ENCODE measurements at places on chromosomes 5 and 9.

DNA sequence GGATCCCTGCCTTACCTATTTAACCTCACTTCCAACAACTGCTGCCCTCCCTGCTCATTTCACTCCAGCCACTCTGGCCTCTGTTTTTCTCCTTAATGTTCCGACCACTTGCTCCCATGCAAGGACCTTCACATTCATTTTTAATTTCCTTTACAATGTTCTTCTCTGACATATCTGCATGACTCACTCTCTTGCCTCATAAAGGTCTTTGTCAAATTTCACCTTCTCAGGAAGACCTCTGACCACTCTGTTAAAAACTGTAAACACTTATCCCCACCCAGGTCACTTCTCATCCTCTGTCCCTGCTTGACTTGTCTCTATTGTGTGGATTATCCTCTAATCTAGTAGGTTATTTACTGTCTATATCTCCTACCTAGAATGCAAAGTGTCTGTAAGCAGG is 751.2 kb downstream of the BRINP1 start:
- no peaks in the 10 kb centered on the region for H3K36me3 ChIP-seq
- DNase-seq = no peak
- no peak overlapping the region for H3K27ac ChIP-seq
- no peaks in the 10 kb centered on the region for H3K27me3 ChIP-seq
- no peaks in the 10 kb centered on the region for H3K4me1 ChIP-seq
- no peak overlapping the region for H3K4me3 ChIP-seq

DNA sequence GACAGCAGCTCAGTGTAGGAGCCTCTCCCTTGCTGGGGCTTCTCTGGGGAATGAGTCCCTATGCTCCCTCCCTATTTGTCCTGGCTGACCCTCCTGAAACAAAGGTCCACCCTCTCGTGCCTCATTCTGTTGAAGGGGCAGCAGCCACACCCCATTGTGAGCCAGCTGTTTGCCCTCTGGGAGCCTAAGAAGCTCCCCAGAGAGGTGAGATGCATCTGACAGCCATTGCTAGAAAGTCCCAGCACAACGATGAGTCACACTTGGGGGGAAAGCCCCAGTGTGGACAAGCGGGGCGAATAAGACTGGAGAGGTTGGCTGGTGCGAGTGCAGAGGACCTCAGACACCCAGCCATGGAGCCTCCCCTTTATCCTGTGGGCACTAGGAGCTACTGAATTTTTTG is 101.4 kb downstream of the PPARGC1B start:
- no peak for DNase-seq
- H3K4me3 ChIP-seq = no peak overlapping the region
- H3K27me3 ChIP-seq = no peaks in the 10 kb centered on the region
- peaks cover 10% of the 10 kb centered on the region for H3K36me3 ChIP-seq
- peaks cover 20% of the 10 kb centered on the region for H3K4me1 ChIP-seq

DNA sequence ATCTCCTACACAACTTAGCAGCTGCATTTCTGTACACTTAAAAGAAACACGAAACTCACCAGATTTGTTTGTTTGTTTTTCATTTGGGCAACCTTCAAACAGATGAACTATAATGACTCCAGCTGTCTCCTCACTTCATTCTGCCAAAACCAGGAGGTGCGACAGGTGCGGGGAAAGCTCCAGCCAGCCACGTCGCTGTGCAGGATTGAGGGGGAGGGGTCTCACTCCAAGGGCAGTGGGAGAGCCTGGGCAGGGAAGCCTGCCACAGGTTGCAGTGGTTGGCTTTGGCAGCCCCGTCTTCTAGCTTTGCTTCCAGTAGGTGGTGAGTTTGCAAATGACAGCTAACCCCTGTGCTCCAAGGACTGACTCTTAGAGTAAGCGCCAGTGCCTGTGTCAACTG is 215.8 kb downstream of the CEMIP2 start:
- no peak overlapping the region for H3K27ac ChIP-seq
- H3K36me3 ChIP-seq = no peaks in the 10 kb centered on the region
- no peaks in the 10 kb centered on the region for H3K27me3 ChIP-seq
- DNase-seq = no peak

DNA sequence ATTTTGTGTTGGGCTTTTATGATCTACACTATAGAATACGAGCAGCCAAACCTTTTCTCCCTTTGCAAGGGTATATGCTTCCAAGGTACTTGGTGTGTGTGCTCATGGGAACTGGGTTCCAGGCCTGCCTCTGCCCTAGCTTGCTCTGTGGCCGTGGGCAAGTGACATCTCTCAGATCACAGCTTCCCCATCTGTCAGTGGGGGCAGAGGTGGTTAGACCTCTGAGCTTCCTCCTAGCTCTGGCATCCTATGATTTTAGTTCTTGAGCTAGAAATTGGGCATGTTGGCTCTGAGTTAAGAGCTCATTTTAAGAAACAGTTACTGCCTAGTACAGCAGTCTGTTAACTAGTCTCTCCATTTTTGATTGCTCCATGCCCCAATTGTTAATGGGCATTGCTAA is 12.5 kb upstream of the CCNJL start:
- H3K27ac ChIP-seq = no peak overlapping the region
- H3K4me3 ChIP-seq = no peak overlapping the region
- no peak for DNase-seq
- no peaks in the 10 kb centered on the region for H3K27me3 ChIP-seq

- no peaks in the 10 kb centered on the region for H3K36me3 ChIP-seq
- DNase-seq = no peak
- no peak overlapping the region for H3K27ac ChIP-seq
These were observed 732 bp downstream of the MARCHF11 start for GRCh38 chr5:16178745-16179372.

DNA sequence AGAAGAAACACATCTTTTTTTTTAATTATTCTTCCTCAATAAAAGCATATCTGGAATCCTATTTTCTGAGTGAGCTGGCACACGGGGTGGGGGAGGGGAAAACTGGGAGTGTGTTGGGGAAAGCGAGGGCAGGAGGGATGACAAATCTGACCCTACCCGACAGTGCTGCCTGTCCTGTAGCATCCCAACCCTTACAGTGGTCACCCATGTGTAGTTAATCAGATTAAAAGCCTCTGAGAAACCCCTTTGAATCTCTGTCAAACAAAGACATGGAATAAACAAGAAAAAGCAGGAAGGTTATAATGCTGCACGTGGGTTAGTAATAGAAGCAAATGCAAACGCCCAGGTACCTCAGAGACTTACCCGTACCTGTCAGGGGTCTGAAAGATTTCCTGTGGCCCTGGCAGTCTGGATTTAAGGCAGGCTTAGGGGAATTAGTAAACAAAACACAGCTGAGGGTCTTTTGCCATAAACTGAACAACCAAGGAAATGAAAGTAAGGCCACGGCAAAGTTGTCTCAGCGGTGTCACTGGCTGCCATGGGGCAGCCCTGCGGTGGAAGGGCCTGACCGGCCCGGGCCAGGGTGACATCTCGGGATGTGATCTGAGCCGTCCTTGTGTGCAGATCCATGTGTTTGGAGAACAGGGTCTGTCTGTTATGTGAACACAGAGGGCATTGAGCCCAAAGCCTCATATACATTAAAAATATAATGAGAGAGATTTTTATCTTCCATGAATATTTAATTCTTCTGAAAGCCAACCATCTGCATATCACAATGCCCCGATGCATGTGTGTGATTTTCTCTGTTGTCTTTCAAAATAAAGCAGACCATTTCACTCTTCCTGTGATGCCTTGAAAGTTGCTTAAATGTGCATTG is 308.2 kb downstream of the ZNF608 start:
- H3K36me3 ChIP-seq = no peaks in the 10 kb centered on the region
- H3K4me1 ChIP-seq = no peaks in the 10 kb centered on the region
- H3K27ac ChIP-seq = no peak overlapping the region

DNA sequence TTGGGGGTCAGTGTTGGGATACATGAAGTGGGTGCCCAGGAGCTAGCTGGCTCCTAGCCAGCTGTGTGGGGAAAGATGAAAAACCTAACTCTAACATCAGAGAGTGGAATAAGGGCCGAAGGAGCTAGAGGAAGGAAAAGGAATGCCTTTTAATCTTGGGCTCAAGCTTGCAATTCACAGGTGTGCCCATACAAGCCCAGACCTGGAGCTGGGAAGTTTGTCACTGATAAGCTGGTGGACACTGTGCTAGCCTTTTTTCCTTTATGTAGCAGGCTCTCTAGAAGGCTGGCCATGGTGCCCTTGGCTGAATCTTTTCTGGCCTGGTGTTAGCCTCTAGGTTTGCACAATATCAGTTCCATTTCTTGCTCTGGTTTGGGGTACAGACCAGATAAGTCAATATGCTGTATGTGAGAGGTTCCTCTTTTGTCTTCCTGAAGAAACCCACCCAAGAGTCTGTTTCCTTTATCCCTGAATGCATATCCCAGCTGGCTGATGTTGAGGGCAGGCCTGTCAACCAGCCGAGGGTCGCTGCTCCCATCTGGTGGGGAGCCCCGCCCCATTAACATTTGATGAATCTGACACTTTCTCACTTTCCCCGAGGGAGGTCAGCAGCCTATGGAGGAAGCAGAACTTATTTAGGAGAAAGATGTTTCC is 92.4 kb upstream of the CXCL14 start:
- H3K36me3 ChIP-seq = no peaks in the 10 kb centered on the region
- H3K27me3 ChIP-seq = no peaks in the 10 kb centered on the region
- DNase-seq = no peak
- H3K4me3 ChIP-seq = no peak overlapping the region

DNA sequence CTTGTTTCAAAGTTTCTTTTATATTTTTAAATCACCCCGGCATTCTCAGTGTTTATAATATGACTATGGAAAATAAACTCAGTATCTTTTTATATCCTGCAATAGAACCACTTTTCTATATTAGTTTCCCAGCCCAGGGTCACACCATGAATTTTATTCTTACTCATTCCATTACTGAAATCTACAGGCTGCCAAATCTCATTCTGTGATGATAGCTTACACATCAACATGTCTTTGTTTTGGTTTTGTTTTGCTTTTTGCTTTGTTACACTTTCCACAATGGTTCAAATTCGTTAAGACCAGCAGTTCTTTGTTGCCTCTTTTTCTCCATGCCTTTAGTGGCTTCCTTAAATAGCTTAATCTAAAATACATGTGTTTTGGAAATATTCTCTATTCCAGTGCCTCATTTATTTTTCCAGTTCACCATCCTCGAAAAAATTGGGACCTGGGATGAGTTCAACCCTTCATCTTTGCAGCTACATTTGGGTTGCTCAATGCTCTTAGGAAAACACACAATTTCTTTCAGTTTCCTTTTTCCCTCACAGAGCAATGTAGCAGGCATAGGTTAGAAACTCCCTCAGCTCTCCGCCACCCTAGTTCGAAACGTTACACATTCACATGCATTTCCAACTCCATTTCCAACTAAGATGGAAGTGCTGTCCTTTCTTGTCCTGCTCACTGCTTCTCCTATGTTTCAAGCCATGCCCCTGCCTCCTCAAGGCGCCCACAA is 1146.3 kb downstream of the MAT2B start:
- DNase-seq = no peak
- no peaks in the 10 kb centered on the region for H3K36me3 ChIP-seq
- H3K4me1 ChIP-seq = no peaks in the 10 kb centered on the region
- no peaks in the 10 kb centered on the region for H3K27me3 ChIP-seq

DNA sequence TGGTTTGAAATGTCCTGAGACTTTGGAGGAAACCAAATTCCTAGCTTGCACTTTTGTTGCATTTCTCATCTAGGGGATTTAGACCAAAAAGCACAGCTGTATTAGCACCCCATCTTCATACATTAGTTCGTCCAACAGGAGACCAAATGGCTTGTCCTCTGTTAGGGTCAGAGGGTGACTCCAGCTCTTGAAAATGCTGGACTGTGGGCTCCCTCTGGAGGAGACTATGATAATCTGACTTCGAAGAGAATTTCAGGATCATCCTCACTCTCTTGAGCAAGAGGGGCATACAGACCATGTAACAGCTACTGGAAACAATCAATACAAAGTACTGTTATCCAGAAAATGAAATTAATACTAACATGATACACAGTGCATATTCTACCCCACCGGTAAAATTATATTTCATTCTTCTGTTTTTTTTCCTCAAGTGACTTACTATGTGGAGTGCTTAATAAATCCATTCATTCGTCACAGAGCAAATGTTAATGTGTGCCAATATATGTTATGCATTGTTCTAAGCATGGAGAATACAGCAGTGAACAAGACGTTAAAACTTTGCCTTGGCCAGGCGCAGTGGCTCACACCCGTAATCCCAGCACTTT is 63.7 kb upstream of the PPP2CA start:
- no peaks in the 10 kb centered on the region for H3K4me1 ChIP-seq
- H3K36me3 ChIP-seq = no peaks in the 10 kb centered on the region
- no peaks in the 10 kb centered on the region for H3K27me3 ChIP-seq
- no peak overlapping the region for H3K4me3 ChIP-seq
- no peak for DNase-seq

GRCh38 chr5:166262395-166262794 is 2029.0 kb upstream of the WWC1 start:
- H3K4me3 ChIP-seq = no peak overlapping the region
- no peaks in the 10 kb centered on the region for H3K4me1 ChIP-seq
- H3K36me3 ChIP-seq = no peaks in the 10 kb centered on the region

DNA sequence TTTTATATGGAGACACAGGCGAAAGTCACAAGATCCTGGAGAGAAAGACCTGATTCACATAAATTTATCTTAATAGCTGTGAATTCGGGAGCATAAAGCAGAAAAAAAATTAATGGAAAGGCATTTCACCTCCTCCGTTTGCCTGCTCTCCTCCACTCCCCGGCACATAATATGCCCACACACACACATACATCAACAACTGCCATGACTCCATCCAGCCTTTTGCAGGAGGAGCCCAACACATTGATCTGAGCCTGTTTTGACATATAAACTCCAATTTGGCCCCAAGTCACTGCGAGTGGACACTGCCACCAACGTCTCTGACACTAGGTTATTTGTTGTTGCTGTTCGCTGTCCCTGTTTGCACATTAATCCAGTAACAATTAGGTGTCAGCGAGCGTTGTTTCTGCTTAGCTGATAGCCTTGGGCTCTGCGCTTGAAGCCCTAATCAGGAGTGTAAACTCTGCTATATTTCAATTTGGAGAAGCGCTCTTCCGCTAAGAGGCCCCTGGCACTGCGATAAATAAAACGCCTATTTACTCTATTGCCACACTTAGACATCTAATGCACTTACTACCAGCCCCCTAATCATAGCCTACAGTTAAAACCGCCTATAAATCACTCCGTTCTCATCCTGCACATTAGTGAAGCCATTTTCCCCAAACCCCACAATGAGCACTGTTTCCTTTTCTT is 195.8 kb upstream of the TBCA start:
- peaks cover 20% of the 10 kb centered on the region for H3K4me1 ChIP-seq
- H3K36me3 ChIP-seq = no peaks in the 10 kb centered on the region
- H3K4me3 ChIP-seq = no peak overlapping the region
- no peak for DNase-seq
- H3K27ac ChIP-seq = no peak overlapping the region

Measured in esophagus squamous epithelium (tissue), 5 donors.